ENCODE measurements at places on chromosomes 13 and 19.
A peak's percentile ranks its signal among the peaks of the same experiment; 100 is the strongest.

DNA sequence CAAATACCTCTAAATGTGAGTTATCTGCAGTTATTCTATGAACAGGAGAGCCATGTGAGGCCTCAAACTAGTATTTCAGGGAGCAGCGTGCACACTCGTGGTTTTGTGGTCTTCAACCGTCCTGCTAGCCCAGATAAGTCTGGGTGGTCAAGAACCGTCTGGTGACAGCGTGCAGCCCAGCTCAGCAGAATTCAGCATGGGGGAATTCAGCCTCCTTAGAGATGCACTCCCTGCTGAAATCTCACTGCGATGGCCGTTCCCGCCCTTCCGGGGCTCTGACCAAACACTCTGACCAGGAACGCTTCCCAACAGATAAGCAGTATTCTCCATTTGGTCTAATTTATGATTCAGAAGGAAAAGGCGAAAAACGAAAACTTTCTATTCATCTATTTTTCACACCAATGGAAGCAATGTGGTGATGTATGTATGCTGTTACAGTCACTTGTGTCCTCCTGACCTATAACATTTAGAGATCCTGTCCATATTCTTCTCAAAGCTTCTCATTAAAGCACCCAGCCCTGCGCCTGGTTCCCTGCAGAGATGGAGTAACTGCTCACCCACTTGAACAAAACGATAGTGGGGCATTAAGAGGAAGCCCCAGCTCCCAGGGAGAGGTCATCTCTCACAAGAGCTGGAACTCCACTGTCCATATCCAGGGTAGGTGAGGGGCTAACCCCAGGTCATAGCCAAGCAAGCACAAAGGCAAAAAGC lies 2.9 kb downstream of the ANKRD27 start:
- no peak for DNase-seq

DNA sequence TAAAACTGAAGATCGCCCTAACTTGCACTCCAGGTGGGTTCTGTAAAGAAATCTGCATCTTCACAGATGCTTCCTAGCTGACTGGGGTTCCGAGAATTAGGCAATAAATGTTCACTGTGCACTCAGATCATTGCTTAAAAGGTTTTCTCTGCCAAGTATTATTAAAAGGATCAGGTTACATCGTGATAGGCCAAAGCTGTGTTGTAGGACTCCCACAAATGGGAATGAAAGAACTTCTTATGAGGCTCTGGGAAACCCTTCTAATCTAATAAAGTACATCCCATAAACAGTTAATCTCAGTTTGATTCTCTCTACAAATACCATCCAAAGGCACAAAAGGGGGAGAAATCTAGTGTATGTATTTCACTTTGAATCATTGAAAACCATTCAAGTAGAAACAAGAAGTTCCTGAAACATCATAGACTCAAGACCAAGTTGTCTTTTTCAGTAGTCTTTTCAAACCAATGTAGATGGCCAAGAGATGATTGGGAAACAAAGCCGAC lies 7.1 kb upstream of the POU4F1 start:
- no peak for DNase-seq

DNA sequence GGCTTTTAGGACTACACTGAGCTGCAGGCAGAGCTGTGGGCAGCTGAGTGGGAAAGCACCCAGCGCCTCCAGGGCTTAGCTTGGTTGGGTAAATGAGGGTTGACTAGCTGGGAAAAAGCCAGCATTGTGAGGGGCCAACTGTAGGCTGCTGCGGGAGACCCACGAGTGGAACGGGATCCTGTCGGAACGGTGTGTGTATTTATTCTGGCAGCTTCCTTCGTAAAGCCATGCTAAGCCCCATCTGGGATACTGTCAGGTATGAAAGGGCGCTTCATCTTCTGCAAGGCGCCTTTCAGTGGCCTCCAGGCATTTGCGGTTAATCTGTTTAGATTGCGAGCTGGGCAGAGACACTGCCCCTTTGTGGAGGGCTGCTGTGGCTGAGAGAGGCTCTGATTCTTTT lies 39.5 kb upstream of the CNMD start:
- no peak for DNase-seq

GRCh38 chr13:40966298-40966697 lies 52.8 kb downstream of the ELF1 start:
- DNase-seq, result no peak

- DNase-seq, result no peak
Observed at GRCh38 chr13:47067306-47067705, 170.5 kb upstream of the HTR2A start.

DNA sequence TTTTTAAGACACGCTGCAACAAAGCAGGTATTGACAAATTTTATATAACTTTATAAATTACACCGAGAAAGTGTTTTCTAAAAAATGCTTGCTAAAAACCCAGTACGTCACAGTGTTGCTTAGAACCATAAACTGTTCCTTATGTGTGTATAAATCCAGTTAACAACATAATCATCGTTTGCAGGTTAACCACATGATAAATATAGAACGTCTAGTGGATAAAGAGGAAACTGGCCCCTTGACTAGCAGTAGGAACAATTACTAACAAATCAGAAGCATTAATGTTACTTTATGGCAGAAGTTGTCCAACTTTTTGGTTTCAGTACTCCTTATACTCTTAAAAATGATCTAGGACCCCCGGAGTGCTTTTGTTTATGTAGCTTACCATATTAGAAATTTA lies 1.2 kb downstream of the BRCA2 start:
- DNase-seq, result no peak

DNA sequence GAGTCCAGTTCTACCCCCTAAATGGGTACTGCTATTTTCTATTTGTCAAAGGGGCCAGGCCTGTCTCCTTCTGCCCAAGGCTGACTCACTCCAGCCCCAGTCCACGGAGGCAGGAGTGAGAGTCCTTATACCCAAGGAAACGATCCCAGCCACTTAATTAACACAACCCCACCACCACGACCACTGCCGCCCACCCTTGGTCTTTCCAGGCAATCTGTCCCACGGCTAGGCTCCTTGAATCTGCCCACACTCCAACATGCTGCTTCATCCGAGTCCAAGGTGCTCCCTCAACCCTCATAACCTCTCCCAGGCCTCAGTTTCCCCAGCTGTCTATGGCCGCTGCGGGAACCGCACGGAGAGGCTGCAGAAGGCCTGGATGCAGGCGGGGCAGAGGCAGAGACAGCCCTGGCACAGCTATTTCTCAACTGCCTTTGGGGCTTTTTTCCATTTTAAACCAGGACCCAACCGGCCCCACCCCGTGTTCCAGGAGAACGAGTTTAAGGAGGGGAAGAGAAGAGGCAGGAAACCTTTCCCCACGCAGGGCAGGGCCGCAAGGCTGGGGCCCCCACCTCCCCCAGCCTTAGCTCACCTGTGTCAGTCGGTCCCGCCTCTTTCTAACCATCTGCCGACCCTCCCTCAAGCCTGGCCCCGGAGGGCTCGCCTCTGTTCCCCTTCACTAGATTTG lies 746 bp downstream of the RAB3D start:
- DNase-seq, result no peak

DNA sequence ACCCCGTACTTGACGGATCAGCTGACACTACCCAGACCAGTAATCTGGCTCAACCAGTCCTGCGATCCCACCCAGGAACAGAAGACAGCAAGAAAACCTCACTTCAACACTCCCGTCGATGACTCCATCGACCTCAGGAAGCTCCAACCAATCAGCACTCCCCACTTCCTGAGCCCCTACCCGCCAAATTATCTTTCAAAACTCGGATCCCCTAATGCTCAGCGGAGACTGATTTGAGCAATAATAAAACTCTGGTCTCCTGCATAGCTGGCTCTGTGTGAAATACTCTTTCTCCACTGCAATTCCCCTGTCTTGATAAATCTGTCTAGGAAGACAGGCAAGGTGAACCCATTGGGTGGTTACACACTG lies 1.2 kb downstream of the LSM4 start:
- DNase-seq, result no peak

DNA sequence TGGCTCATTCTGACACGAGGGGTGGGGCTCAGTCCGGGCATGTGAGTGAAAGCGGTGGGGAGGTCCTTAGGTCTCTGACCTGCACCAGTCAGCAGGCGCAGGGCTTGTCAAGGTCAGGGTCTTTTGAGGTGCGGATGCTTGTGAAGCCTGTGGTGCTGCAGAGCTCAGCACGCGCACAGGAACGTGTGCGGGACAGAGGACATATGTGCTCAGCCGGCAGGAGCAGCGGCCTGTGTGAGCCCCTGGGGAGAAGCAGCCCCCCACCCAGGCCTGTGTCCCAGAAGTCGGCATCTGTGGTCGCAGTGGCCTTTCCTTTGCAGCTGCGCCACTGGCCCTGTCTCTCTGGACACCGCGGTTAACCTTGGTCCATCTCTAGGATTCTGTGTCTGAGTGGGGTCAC lies 30.9 kb downstream of the ATP4B start:
- no peak for DNase-seq

GRCh38 chr19:42024622-42025111 lies 30.6 kb upstream of the ATP1A3 start:
- no peak for DNase-seq

- DNase-seq, result no peak
Observed at GRCh38 chr19:43595605-43595998, 332 bp downstream of the IRGQ start.

GRCh38 chr19:47020992-47021496 lies 1.4 kb downstream of the NPAS1 start:
- DNase-seq, result no peak

DNA sequence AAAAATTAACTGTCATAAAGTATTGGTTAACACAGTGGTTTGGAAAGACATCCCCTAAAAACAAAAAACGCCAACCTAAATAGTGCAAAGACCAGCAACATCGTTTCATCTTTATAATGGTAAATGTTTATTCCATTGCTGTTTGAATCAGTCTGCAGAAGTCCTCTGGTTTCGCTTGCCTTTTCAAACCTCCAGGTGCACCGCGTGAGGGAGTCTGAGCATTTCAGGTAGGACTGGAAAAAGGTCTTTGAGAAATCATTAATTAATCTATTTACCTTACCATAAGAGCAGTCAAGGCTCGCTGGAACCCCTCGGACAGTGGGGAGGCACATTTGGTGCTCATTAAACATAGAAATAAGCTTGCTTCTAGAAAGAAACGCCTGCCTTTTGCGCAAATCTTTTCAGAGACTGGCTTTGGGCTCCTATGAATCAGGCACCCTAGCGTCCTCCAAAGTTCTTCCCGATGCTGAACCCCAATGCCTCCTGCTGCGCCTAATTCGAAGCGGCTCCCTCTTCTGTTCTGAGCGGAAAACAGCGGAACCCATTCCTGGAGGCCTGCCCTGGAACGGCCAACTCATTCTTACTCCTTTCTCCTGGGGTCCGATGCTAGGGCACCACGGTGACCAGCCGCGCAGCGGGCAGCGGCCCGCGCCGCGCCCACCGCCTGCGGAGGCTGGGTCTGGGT lies 951 bp upstream of the MTUS2 start:
- no peak for DNase-seq

DNA sequence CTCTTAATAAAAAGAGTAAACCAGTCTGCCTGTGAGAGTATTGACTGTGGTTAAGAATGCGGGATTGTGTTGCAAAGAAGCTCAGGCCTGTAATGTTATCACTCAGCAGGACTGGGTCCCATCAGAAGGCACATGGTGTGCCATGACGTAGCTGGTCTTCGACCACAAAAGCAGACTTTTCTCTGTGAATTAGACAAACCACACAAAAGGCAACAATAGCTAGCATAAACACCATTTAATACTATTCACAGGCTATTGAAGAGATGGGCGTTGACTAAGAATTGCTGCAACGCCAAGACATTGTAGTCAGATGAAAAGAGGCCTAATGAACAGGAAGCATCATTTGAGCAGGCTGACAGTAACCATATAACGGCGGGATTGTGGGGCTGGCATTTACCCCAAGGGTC lies 235.6 kb upstream of the SOX21 start:
- DNase-seq, result no peak

DNA sequence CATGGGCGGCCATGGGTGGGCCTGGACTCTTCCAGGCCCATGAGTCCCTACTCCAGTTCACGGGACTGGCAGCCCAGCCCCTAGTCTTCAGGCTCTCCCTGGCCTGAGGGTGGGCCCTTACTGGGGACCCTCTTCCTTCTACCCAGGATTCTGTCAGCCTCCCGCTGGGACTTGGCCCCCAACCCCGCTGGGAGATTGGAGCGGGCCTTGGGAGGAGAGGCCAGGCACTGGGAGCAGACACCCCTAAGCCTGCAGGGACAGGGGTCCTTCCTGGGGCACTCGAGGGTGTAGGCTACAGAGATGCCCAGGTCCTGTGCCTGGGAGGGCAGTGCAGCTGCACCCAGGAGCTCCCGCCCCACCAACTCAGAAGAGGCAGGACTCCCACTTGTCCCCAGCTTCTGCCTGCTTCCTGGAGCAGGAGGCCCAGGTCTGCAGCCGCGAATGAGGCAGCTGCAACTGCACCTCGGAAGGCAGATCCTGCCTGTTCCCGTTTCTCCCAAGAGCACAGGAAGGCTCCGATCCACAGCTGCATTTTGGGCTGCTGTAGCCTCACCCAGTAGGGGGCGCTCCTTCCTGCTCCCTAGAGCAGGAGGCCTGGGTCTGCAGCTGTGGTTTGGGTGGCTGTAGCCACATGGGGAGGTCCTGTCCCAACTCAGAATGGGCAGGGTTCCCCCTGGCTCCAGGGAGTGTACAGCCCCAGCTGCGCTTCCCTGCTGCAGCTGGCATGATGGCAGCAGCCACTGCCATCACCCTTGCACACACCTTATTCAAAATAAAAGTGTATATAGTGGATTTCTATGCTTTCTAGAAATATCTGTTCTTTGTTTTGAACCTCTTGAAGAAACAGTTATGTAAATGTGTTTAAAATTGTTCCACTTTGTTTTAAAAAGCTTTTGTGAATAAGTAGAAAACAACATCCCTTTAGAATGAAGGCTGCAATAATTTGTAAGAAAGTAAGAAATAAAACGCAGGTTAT lies 46.8 kb downstream of the TEX26 start:
- DNase-seq, result peak; percentile 1

DNA sequence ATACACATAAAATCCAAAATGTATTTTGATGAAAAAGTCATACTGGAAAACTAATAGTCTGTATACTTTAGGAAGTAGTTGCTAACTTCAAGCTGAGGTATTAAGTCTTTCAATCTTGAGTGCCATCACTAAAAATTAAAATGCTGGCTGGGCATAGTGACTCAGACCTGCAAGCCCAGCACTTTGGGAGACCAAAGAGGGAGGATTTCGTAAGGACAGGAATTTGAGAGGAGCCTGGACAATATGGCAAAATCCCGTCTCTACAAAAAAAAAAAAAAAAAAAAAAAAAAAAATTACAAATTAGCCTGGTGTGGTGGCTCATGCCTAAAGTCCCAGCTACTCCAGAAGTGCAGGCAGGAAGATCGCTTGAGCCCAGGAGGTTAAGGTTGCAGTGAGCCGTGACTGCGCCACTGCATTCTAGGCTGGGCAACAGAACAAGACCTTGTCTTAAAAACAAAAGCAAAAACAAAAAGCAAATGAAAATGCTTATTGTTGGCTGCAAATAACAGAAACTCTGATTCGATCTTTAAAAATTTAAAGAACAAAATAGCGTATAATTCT lies 1994.2 kb upstream of the PCDH20 start:
- no peak for DNase-seq

- no peak for DNase-seq
Observed at GRCh38 chr19:53332484-53332883, 1.1 kb upstream of the ZNF845 start.

- DNase-seq, result no peak
Observed at GRCh38 chr13:113378825-113379224, 14.9 kb upstream of the GRTP1 start.
